ENCODE measurements at places on chromosomes 2 and 18. TPM values are rescaled to one million over a fixed set of nuclear protein-coding genes. Genes with fewer than 3 reads are reported as not detected.

The UPP2 gene
- not detected for polyA plus RNA-seq

DNA sequence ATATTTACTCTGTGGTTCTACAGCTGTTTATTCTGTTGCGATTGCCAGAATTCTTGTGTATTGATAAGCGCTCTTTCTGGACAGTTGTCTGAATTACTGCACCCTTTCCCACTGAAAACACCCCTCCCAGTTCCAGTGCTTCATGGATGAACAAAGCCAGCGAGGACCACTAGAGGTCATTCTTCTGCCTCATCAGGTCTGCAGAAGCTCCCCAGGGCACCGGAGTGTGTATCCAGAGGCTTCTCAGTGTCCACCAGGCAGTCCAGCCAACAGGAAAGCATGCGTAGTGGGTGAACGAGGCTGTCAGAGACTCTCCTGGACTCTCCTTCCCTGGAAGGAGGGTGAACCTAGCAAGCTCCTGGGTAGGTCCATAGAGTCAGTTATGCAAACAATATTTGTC, 40.6 kb upstream of the INHBB start:
- no peak for DNase-seq

DNA sequence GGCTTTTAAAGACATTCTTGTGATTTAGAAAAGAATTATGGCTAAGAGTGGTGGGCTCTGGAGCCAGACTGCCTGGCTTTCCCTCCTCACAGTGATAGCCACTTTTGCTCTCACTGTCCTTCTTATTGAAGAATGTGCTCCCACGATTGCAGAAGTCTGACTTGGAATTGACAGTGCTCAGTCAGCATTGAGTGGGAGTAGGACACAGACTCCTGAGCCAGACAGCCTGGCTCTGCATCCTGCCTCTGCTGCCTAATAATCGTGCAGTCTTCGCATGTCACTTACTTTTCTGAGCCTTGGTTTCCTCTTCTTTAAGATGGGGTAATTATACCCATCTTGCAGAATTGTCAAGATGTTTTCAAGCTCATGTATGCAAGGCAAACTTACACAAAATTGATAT, 23.3 kb downstream of the SPATS2L start:
- no peak for DNase-seq

- DNase-seq: no peak
Measured at GRCh38 chr18:41972067-41972925, 17.3 kb downstream of the PIK3C3 start.

The MAB21L4 gene
- polyA plus RNA-seq: 1.2 TPM

GRCh38 chr2:172460780-172461201, 33.4 kb downstream of the ITGA6 start:
- DNase-seq: no peak

DNA sequence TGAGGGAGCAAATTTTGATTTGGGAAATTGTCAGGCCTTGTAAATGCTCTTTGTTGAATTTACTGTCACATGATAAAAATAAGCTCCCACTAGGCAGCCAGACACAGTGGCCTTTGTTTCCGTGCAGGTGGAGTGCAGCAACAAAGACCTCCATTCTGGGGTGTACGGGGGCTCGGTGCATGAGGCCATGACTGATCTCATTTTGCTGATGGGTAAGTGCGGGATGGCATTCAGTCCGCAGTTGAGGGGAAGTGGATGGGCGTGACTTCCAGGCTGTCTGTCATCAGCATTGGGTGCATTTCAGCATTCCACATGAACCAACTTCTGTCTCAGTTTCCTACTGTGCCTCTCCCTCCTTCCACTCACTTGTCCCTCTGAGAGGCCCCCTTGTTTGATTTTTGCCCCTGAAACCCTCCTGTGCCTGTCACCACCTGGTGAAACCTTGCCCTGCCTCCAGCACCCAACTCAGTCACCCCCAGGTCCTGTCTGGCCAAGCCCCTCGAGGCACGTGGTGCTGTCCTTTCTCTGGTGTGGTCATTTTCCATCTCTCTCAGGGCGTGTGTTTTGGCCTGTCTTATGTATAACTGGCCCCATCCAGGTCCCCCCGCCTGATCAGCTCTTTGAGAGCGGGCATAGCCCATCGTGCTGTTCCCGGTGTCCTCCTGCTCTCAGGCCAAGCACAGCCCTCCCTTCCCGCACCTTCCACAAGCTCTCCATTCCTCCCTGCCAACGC, 16.3 kb downstream of the CNDP2 start:
- no peak for DNase-seq

GRCh38 chr2:229050133-229050532, 221.0 kb downstream of the PID1 start:
- no peak for DNase-seq

The ABCG8 gene
- polyA plus RNA-seq: 0.01 TPM

DNA sequence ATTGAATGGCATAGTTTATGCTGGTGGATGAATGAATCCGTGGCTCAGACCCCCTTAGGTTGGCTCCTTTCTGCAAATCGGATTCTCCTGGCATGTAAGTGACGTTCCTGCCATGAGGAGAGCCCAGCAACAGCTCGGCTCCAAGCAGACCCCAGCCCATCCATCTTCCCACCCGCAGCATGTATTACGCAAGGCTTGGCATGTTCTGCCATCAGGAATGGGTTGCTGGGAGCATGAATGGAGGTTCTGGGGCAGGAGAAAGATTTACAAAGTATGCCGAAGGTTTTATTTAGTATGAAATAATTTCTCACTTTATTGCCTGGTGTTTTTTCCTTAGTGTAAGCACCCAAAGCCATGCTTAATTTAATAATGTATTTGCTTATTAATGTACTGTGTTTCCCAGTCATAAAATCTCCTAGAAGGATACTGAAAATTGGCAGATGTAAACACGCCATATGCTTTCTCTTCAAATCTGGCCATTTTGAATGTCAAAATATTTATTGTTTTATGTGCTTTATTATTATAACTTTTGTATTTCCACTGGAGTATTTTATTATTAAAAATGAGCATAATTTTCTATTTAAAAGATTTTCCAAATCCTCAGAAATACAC, 128.5 kb downstream of the ACKR3 start:
- DNase-seq: no peak

The RAPGEF4 gene
- polyA plus RNA-seq: 4.3 TPM

DNA sequence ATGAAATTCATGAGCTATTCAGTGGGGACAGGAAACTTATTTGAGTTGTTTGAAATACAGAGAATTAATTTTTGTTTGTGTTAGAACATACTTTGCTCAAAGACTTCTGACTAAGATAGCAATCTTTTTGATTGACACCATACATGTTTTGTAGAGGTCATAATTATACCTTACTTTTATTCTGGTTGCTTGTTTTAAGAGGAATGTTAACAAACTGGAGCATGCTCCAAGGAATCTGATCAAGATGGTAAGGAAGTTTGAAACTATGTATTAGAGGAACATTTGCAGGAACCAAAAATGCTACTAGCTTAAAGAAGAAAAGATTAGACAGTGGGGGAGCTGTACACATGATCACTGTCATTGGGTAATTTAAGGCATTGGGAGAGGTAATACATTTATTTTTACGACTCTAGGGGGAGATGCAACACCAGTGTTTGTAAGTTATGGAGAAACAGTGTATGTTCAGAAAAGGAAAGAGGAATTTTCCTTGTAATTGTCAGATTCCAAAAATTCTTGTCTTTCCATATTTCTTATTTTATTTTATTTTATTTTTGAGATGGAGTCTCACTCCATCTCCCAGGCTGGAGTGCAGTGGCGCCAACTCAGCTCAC, 8.0 kb downstream of the AGFG1 start:
- no peak for DNase-seq

GRCh38 chr18:46759890-46760289, 3.0 kb upstream of the ST8SIA5 start:
- DNase-seq: no peak

DNA sequence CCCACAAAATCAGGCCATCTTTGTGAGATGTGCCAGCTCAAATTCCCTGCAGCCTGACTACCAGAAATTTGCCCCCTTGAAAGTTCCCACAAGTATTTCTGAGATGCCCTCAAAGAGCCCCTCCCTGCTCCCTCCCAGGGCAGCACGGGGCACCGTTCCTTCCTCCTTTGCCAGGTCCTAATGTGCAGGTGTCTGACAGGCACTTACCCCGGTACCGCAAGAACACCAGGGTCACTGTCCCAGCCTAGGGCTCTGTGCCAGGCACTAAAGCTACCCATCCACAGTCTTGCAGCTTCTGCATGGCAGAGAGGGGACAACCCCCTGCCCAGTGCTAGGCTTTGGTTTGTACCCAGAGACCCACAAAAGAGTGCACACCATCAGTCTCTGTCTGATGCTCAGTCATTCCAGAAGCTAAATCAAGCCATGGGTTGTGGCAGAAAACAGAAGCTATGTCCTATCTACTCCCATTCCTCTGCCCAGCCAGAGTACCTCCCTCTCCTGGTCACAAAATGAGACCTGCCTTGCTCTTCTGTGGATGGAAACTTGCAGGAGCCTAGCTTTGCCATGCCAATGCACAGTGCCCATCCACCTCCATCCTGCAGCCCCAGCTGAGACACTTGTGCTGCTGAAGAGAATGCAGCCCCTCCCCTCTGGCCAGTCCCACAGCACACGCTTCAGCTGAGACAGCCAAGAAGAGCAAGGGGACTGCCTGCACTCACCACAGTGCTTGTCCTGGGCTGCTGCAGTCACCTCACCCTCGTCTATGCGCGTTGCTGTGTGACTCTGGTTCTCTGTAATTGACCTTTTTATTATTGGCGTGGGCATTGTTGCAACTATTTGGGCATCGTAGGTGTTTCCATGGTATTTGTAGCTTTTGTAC, 48.7 kb downstream of the INPP5D start:
- DNase-seq: no peak

The TTC27 gene
- polyA plus RNA-seq: 10.6 TPM

The ANKRD44 gene
- polyA plus RNA-seq: 17.5 TPM

The FTCDNL1 gene
- polyA plus RNA-seq: 1.4 TPM

The CNGA3 gene
- 0.15 TPM for polyA plus RNA-seq

GRCh38 chr2:168375195-168375798, 80.8 kb upstream of the CERS6 start:
- DNase-seq: no peak

- no peak for DNase-seq
Measured at GRCh38 chr2:232779934-232780333, 3.6 kb upstream of the KCNJ13 start.

DNA sequence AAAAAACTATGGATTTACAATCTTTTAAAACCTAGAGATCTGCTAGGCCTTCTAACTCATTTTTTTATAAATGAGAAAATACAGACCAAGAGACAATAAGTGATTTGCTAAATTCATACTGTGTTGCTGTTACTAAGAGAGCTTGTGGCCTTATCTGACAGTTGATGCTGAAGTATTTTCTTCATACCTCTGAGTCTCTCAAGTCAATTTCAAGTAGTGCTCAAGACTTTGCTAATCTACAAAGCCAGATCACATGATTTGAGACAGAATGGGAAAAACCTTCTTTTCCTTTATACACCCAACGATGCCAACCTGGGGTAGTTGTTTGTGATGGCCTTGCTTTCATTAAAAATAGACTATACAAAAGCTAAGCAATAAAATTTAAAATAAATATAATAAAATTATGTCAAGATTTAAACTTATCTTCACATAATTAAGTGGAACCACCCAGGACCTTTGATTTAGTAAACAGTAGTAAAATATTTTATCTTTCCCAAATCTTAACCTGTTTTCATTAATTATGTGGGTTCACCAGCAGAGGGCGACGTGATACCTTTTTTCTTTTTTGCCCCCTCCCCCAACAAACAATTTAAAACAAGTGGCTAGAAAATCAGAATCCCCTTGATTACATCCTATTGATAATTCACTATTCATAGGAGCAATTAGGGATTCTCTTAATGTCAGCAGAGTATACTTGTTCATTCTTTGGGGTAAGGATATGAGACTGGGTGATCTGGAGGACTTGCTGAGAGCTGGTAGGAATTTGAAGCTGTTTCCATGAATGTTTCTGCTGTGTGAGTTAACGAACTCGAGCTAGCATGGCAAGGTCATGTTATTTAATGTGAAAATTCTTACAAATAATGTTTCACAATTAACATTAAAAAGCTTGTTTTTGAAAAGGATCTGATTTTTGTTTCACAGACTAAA, 49.6 kb upstream of the SLC5A7 start:
- no peak for DNase-seq

DNA sequence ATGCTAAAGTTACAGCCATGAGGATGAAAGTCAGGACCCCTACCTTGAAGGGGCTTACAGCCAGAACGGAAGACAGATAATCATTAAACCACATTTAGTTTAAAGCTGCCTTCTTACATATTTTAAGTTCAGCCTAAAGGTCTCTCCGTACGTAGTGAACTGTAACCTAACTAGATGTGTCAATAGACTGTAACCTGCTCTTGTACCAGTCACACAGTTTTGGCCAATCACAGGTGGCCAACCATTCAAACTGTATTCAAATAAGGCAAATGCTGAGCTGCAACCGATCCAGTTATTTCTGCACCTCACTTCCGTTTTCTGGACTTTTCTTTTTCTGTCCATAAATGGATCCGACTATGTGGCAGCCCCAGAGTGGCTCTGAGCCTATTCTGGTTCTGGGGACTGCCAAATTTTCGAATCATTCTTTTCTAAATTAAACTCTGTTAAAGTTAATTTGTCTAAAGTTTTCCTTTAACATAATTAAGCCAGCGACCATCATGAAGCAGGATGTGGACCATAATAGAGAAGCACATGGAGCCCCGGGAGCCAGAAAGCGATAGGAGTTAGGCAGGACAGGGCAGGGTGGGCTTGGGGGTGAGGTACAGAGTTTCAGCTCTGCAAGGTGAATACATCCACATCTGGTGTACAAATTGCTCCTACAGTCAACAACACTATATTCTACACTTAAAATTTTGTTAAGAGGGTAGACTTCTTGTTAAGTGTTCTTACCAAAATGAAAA, 48.4 kb upstream of the YPEL5 start:
- no peak for DNase-seq

The ACVR1C gene
- 0.67 TPM for polyA plus RNA-seq

DNA sequence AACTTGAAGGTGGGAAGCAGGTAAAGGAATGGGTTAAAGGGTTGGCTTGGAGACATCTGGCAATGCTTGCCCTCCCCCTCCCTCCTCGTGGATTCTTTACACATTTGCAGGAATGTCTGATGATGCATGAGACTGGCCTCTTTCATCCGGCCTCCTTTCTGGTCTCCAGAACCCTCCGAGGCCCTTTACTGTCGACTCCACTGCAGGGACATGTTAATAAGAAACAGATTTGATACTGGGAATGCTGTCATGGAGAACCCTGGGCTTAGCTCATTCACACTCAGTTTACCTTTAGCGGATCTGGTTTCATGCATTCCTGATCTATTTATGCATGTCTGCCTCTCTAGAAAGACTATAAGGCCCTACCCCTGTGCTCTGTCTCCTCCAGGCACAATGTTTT, 238.7 kb downstream of the TGIF1 start:
- DNase-seq: no peak

GRCh38 chr18:31269566-31269965, 48.4 kb upstream of the DSG1 start:
- no peak for DNase-seq

DNA sequence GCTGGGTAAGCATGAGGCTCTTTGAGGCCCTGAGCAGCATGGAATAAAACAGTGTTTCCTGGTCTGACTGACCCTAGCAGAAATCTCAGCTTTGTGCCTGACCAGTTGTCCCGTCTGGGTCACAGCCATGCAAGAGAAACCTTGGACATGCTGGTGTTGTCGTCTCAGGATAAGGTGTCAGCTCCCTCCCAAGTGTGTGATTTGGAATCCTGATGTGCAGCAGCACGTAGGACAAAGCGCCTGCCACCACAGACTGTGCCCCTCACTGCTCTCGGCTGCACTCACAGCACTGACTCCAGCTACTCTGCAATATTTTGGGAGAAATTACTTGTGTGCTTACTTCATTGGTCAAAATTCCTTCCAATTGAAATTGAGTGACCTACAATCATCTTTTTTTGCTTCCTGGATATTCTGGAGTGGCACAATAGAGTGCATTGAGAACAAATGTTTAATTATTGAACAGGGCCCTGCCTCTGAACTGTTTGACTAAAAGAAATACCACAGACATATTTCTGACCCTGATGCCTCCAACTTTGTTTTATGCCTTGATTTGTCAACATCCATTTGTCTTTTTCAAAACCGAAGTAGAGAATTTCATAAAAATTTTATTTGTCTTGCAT, 352.4 kb downstream of the SOCS6 start:
- no peak for DNase-seq

All from urinary bladder (tissue), 4 donors.